ENCODE measurements at places on chromosomes 5 and 9.
A peak's percentile ranks its signal among the peaks of the same experiment; 100 is the strongest.

- DNase-seq: no peak
These were observed 1.1 kb downstream of the TESK1 start for GRCh38 chr9:35606138-35606504.

- no peak for DNase-seq
These were observed 234.6 kb downstream of the SPOCK1 start for GRCh38 chr5:137264573-137264972.

- DNase-seq: no peak
These were observed 14.9 kb upstream of the C5orf63 start for GRCh38 chr5:127088251-127088650.

DNA sequence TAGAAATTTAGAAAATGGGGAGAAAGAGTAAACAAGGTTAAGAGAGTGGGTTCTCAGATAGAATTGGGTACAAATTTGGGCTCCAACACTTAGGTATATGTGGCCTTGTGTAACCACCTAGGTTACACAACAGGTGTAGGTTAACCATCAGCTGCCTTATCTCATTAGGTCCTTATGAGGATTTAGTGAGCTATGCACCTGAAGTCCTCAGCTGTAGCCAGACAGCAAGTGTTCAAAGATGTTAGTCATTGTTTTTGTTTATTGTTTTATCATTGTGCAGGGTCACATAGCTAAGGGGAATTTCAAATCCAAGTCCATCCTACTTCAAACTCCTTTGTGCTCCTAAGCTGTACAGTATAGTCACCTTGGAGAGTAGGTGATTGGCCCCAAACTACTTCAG lies 970 bp upstream of the TRIM32 start:
- DNase-seq: no peak

- no peak for DNase-seq
These were observed 28.8 kb downstream of the CAMK4 start for GRCh38 chr5:111252799-111253545.

DNA sequence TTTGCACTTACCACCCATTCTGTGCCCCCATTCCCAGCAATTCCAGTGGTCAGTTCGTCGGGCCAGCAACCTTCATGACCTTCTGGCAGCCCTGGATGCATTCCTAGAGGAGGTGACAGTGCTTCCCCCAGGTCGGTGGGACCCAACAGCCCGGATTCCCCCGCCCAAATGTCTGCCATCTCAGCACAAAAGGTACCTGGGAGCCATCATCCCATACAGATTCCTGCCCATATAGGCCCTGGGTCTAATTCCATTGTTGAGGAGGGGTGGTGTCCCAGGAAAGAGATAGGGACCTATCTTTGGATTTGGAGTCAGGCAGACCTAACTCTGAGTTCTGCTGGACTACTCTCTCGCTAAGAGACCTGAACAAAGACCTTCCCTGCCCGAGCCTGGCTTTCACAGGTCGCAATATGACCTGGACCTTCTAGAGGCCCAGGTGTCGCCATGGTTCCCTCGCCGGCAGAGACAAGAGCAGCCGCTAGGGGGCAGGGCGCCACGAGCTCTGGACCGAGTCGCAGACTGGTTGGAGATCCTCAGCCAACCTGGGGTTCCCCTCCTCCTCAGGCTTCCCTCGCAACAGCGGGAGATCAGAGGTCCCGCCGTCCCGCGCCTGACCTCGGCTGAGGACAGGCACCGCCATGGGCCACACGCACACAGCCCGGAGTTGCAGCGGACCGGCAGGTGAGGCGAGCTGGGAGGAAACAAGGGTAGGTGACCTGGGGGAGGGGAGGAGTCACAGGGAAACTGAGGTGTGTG lies 3.1 kb downstream of the SLC4A9 start:
- peak; percentile 77 for DNase-seq

GRCh38 chr5:133777951-133778350 lies 165.6 kb upstream of the FSTL4 start:
- DNase-seq: no peak

DNA sequence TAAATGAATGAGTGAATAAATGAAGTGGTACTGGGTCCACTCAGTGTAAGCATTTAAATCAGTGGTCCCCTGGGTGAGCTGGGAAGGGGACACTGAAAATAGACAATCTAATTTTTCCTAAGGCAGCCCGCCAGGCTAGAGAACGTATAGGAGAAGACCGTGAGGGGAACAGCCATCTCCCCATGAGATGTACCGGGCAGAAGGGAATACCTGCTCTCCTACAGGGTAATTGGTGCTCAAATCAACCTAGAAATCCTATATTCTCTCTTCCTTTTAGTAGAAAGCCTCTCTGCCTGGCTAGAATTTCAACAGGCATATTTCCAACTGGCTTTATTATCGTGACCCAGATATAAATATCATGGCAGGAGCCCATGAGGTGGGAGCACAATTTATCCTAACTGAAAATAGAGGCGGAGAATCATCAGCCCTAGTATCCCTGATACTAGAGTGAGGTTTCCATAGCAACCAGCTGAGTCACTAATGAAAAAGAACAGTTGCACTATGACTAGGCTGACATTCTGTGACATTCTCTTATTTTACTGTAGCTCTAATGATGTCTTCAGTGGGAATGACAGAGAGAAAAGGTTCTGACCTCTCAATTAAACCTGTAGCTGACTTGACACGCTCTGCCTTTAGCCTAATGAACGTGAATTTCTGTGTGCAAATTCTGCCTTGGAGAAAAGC lies 96.5 kb upstream of the CAST start:
- no peak for DNase-seq

DNA sequence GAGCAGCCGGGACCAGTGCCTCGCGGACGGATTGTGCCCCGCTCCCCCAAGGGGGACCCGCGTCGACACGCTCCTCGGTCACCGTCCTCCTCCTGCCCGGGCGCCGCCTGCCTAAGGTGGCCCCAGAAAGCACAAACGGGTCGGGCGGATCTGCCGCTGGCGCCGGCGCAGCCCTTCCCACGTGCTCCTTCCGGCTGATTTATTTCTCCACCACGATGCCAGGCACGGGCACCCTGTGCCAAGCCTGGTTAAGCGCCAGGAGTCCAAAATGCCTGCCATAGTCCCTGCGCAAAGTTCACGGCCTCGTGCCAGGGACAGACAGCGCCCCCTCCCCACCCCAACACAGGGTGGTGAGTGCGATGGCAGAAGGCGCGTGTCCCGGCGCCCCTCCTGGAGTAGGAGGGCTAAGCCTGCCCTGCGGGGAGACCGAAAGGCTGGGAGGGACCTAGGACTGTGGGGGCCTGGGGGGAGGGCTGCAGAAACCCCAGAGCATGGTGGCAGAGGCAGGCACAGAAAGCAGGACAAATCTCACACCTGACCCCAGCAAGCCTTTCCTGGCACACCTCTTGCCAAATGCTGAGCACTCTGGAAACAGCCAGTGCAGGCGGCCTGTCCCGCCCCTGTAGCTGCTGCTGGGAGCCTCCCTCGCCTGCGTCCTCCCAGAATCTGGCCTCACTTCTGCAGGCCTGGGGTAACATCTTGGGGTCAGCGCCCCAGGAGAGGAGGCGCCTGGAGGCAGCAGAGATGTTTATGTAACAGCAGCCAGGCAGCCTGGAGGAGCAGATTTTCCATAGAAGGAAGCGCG lies 1.1 kb upstream of the NOTCH1 start:
- no peak for DNase-seq

GRCh38 chr9:114163517-114163951 lies 8.2 kb downstream of the COL27A1 start:
- no peak for DNase-seq

- no peak for DNase-seq
These were observed 14.0 kb downstream of the TENT4A start for GRCh38 chr5:6727231-6727630.

DNA sequence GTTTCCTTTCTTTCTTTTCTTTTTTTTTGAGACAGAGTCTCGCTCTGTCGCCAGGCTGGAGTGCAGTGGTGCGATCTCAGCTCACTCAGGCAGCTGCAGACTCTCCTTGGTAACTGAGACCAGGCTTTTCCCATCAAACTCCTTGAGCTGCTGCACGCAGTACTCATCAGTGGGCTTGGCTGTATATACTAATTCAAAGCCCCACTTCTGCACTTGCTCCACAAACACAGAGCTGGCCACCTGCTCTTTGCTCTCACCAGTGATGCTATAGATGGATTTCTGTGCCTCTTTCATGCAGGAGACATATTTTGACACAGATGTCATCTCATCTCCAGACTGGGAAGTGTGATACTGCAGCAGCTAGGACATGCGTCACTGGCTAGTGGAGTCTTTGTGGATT lies 252.7 kb downstream of the AP3B1 start:
- DNase-seq: no peak

DNA sequence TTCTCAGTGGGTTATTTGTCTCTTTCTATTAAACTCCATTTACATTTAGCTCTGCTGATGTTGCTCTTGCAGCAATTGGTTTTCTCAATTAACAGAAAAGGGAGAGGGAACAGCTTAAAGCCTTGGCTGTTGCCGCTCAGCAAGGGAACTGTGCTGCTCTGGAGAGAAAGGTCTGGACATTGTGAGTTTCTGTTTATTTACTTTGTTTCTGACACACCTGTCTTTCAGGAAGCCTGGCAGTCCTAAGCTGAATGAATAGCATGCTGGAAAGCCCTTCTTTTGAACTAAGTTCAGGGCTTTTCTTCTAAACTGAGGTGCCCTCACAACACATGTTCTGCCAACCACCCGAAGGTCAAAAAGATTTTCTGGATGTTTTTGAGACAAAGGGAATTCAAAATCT lies 491.9 kb downstream of the PDE4D start:
- no peak for DNase-seq

- no peak for DNase-seq
These were observed 227.1 kb downstream of the ARL15 start for GRCh38 chr5:54083245-54083644.

GRCh38 chr5:149392718-149393117 lies 13.6 kb upstream of the IL17B start:
- DNase-seq: no peak

GRCh38 chr9:86602715-86603114 lies 248.5 kb upstream of the TUT7 start:
- no peak for DNase-seq

DNA sequence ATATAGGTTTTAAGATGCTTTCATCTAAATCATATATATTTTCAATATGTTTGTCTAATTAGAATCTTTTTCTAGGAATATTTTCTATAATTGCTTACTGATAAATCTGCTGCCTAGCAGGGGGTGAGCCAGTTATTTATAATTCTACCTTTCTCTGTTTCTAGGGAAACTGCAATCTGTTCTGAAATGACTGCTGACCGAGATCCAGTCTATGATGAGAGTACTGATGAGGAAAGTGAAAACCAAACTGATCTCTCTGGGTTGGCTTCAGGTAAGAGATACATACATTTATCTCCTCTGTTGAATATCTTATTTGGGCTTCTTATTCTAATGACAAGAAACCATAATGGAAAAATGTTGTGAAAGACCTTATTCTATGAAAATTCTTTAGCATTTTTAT lies 127.3 kb downstream of the XRCC4 start:
- no peak for DNase-seq

GRCh38 chr5:140208065-140208464 lies 33.1 kb downstream of the CYSTM1 start:
- DNase-seq: no peak

Measured in hematopoietic multipotent progenitor cell treated with erythropoietin and hydrocortisone succinate and interleukin-3 and kit ligand, for 15 days (in vitro differentiated cells).